ENCODE measurements at places on chromosomes 11 and 22.
A peak's percentile ranks its signal among the peaks of the same experiment; 100 is the strongest.

DNA sequence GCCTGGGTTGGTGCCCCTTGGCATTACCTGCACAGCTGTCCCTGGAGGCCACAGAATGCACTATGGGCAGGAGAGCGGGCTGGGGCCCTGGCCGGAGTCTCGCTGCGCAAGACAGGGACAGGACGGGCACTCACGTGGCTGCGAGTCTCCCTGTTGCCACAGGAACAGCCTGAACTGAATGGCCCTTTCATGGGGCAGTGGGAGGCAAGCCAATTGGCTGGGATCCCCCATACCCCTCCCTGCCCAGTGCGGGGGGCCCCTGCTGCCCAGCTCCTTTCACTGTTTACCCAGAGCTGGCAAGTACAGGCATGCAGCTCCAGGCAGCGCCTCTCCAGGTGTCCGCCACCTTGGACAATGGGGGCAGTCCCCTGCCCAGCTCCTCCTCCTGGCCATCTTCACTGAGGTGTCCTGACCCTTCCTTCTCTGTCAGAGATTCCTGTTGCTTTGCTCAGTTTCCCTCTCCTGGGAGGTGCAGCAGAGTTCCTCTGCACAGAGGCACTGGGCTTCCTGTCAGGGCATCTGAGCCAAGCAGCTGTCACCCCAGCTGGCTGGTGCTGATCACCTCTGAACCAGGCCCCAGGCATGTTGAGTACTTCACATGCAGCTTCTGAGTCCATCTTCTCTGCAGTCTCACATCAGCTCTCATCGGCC lies 5.2 kb downstream of the USP2 start:
- DNase-seq, result peak; percentile 21

GRCh38 chr11:34685864-34686263 lies 65.0 kb downstream of the EHF start:
- no peak for DNase-seq

DNA sequence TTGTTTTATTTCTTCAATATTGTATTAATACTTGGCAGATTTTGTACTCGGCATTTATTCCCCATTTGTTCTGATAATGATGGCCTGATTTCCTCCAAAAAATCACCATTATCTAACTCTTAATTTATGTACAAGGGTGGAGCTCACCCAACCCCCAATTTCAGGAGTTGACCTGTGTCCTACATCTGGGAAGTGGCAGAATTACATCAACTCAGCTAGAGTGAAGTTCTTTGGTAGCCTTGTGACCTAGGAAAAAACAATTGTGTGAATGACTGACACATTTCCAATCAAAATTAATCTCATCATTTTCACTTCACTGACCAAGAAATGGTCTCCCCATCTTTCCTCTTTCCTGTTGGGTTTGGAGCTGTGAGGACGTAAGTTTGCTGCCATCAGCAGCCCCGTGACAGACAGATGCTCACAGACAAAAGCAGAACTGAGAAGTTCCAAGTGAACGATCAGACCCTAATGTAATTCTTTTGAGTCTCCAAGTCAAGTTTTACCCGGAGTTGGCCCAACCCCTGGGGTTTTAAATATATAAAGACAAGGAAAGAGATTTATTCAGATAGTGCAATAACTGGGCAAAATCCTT lies 16.6 kb upstream of the MS4A6E start:
- DNase-seq, result no peak

GRCh38 chr11:26780376-26781085 lies 58.7 kb upstream of the SLC5A12 start:
- DNase-seq, result no peak

- no peak for DNase-seq
Measured at GRCh38 chr11:3683039-3683438, 11.9 kb upstream of the CHRNA10 start.

DNA sequence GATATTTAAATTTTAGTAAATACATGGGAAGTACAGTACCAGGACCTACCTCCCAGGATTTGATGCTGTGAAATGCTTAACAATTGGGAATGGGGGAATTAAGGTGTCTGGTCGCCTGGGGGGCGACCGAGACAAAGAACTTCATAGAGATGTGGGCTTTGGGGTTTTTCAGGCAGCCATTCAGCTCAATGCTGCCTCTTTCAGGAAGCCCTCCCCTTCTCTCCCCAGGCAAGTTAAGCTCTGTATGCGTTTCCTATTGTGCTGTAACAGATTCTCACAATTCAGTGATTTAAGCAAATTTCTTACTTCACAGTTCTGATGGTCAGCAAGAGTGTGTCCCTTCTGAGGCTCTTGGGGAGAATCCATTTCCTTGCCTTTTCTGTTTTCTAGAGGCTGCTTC lies 53.8 kb downstream of the KIAA1671 start:
- DNase-seq, result no peak

DNA sequence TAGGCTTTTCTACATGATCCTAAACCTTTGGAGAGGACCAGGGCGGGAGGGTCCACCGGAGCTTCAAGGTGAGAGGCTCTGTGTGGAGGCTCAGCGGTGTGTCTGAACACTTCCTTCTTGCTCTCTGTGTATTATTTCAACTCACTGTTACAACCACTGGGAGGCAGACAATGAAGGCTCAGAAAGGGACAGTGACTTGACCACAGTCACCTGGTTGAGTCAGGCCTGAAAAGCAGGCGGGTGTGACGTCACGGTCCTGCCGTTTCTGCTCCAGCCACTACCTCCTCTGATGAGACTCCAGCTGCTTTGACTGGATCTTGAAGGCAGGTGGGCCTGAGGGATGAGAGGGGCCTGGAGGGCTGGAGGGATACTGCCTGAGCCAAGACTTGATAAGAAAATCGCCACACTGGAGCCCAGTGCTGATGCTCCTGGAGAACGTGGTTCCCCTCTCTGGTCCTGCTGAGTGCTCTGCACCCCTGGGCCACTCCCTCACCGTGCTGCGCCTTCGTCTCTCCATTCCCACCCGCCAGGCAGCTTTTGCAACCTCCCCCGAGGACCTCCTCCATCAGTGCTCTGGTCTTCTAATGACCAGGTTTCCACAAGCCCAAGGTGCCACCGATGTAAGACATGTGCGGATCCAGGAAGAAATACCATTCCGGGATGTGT lies 27.9 kb downstream of the KCNC1 start:
- no peak for DNase-seq

DNA sequence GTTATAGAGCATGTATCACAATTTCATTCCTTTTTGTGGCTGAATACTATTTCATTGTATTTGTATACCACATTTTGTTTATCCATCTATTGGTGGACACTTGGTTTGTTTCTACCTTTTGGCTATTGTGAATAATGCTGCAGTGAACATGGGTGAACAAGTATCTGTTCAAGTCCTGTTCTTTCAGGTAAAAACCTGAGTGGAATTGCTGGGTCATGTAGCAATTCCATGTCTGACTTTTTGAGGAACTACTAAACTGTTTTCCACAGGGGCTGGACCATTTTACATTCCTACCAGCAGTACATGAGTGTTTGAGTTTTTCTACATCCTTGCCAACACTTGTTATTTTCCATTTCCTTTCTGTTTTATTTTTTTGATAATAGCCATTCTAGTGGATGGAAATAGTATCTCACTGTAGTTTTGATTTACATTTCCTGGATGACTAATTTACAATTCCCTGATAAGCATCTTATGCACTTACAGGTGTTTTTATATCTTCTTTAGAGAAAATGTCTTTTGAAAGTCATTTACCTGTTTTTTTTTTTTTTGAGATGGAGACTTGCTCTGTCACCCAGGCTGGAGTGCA lies 12.2 kb downstream of the CABIN1 start:
- no peak for DNase-seq

DNA sequence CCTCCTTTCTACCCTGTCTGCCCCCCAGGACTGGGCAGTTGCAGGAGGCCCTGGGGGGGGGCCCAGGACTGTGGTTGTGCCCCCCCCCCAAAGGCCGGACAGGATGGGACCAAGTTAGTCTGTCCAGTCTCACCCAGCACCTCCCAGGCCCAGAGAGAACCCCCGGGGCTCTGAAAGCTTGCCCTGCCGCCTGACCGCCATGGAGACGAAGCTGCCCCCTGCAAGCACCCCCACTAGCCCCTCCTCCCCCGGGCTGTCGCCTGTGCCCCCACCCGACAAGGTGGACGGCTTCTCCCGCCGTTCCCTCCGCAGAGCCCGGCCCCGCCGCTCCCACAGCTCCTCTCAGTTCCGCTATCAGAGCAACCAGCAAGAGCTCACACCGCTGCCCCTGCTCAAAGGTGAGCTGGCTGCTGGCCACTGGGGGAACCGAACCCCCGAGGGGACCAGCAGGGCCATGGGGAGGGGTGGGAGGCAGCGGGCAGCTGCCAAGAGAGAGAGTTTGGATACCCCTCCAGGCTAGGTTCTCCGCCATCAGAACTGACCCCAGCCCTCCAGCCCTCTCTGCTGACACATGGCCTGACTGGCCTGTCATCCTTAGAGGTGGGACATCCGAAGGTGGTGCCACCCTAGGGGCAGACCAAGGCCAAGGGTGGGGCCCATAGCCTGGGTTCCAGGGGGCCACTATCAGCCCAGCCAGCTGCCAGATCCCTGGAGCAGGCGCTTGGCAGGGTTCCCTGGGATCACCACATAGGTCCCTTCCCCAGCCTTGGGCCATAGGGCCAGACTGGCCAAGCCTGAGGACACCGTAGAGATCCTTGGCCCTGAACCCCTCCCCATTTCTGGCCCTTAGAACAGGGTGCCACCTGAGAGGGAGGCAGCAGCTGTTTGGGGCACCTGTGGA lies 1.3 kb downstream of the PPP2R5B start:
- no peak for DNase-seq

- no peak for DNase-seq
Measured at GRCh38 chr22:44608597-44609399, 93.2 kb upstream of the PRR5 start.

DNA sequence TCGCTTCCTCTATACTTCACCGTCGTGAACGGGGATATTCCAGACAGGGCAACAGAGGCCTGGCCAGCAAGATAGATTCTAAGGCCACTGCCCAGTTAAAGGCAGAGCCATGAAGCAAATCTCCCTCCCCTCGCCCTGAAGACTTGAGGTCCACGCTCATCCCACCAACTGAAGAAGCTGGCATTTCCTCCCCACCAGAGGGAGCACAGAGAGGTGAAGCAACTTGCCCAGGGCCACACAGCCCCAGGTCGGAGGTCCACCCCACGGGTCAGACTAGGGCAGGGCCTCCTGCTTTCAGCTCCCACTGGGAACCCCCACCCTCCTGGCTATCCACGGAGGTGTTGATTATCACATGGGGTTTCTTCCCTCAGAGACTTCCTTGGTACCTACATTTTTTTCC lies 27.4 kb downstream of the MN1 start:
- no peak for DNase-seq

GRCh38 chr22:38032681-38033521 lies 24.3 kb upstream of the PICK1 start:
- no peak for DNase-seq

GRCh38 chr11:1263010-1263409 lies 40.1 kb downstream of the MUC5B start:
- DNase-seq, result no peak

- no peak for DNase-seq
Measured at GRCh38 chr22:28958611-28959010, 75.2 kb downstream of the ZNRF3 start.

DNA sequence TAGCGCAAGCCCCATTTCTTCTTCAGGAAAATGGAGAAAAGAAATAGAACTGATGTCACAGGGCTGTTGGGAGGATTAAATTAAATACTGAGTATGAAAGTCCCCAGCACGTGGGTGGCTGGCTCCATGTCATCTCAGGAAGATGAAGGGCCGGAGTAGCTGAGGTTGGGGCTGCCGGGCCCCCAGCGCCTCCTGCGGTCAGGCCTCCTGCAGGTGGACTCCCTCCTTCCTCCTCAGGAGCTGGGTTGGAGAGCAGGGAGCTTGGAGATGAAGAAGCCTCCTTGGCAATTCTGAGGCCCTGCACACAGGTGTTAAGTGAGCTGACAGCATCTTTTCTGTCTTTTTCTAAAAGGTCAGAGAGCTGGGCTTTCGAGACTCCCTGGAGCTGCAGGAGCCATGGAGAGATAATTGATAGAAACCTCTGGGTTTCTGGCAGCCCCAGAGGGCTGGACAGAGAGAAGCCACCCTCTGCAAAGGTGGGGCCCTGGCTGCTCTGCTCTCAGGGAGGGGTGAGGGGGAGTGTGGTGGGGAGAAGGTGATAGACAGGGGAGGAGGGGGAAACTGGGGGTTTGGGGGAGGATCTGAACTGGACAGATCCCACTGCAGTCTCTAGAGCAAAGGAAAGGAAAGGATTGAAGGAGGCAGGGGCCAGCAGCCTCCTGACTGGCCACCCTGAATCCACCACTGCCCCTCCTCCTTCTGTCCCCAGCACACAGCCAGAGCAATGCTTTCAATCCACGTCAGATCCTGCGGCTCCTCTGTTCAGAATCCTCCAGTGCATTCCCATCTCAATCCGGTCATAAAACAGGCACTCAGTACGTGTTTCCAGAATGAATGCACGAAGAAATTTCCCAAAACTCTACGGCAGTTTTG lies 210.8 kb downstream of the CEP164 start:
- no peak for DNase-seq

DNA sequence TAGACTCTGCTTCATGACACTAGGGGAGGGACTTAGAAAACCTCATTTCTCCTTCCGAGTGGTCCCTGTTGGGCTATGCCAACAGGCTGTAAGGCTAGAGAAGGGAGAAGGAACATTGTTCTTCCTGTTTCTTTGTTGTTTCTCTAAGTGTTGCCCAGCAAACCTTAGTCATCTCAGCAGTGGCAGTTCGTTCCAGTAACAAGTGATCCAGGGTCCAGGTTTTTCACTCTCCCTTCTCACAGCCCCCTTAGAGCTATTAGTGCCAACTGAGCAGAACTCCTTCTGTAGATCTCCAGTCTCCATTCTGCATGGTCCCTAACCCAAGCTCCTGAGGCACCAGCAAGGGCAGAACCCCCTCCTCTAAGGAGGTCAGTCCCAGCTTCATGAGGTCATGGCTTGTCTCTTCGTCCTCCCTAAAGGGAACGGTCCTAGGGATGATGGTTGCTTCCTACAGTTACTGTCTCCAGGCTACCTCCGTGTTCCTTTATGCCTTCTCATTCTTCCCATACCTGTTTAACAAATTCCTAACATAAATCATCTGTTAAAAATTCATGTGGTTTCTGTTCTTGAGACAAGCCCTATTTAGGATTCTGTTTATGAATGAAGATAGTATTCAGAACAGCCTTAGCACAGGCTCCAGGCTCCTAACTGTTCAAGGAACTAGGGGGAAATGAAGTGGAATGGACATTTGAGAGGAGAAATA lies 168.6 kb upstream of the UBASH3B start:
- no peak for DNase-seq
